ENCODE measurements at places on chromosomes 7 and 10.

DNA sequence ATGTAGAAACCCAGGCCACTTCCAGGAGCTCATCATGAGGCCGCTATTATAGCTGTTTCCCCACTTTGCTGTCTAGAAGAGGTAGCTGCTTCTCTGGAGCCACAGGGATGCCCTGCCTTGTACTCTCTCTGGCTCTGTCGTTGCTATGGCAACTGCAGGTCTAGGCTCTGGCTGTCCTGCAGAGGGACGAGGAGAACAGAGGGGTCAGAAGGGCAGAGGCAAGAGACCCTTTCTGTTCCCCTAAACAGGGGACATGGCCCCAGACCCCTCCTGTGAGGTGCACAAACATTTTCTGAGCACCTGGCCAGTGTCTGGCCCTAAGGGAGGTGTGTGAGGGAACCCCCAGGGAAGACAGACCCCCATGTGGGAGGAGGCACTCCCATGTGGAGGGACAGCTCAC, 31.4 kb downstream of the ITPRIP start:
- DNase-seq: no peak

DNA sequence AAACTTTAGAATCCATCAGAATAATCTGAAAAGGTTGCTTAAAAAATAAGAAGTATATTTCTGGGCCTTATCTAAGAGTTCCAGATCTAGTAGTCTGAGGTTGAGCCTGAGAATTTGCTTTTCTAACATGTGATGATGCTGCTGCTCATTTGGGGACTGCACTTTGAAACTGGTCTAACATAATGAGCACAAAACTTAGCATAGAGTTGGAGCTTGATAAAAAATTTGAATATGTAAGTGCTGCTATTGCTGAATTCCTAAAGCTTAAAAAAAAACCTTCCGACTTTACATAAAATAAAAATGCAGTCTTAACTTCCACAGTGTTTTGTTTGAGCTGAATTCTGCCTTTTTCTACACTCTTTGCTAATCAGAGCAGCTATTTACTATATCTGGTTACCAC, 48.8 kb downstream of the GLCCI1 start:
- DNase-seq: no peak

DNA sequence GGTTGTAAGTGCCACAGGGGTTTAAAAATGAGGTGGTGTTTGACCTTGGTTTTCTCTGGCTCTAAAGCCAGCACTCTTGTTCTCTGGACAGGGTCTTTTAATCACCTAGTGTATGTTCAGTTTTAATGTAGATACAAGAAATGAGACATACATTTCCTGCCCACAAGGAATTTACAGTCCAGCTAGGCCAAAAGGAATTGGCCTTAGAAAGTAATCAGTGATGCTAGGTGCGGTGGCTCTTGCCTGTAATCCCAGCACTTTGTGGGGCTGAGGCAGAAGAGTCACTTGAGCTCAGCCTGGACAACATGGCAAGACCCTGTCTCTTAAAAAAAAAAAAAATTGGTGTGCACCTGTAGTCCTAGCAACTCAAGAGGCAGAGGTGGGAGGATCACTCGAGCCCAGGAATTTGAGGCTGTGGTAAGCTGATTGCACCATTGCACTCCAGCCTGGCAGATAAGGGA, 100.2 kb downstream of the LRMDA start:
- DNase-seq: no peak

DNA sequence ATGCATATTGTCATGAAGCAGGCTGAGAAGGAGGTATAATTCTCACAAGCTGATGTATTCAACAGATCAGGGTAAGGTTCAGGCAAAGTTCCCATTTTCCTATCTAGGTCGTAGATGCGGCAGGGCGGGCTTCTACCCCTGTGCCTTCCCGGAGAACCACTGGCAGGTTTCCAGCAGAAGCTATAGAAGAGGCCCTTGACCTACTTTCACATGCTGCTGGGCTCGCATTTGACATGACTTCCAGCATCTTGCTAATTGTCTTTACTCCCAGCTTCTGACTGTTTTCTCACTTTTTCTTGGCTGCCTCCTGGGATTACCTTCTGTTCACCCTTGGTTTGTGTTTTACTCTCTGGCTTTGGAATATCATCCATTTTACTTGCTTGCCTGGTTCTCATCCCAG, 32.6 kb upstream of the ORC5 start:
- no peak for DNase-seq

DNA sequence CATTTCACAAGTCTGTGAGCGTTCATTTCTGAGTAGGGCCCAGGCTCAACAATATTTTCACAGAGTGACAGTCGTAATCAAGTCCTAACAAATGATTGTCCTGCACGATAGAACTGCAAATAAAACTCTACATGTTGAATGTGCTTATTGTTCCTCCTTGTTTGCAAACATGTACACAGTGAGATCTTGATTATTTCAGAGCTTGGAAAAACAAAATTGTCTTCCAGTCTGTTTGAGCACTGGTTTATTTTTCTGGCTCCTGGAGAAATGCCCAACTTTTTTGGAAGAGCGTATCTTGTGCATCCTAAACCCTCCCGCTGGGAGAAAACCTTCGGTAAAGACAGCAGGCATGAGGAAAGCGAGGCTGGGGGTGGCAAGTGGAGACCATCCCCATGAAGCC, 91.1 kb downstream of the TEX36 start:
- no peak for DNase-seq

DNA sequence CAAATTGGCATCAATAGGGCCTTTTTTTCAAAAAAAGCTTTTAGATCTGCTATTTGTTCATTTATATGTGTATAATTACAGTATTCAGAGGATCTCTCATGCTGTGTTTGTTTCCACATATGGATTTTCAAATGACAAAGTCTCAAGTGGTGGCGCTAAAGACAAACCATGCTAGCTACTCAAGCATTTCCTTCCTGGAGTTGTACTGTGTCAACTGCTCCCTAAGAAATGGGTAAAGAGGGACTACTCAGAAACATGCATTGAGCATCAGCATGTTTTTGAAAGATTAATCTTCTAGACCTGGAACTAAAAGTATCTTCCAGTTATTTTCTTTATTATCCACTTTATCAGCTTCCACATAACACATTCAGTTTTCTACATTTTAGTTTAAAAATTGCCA, 12.7 kb downstream of the CNTNAP2 start:
- no peak for DNase-seq

Measured in NCI-H2081 treated with DMSO at 0.1 percent for 48 hours (cell line).